ENCODE measurements at places on chromosomes 5 and 9. TPM values are rescaled to one million over a fixed set of nuclear protein-coding genes. Genes with fewer than 3 reads are reported as not detected.

The EIF4EBP3 gene
- 10.3 TPM for total RNA-seq

The PCDHGA3 gene
- 0.16 TPM for total RNA-seq

The BARHL1 gene
- not detected for total RNA-seq

The GRM6 gene
- not detected for total RNA-seq

The IL5 gene
- total RNA-seq: not detected

GRCh38 chr5:33824516-33825195, 67.1 kb downstream of the ADAMTS12 start:
- DNase-seq: no peak

DNA sequence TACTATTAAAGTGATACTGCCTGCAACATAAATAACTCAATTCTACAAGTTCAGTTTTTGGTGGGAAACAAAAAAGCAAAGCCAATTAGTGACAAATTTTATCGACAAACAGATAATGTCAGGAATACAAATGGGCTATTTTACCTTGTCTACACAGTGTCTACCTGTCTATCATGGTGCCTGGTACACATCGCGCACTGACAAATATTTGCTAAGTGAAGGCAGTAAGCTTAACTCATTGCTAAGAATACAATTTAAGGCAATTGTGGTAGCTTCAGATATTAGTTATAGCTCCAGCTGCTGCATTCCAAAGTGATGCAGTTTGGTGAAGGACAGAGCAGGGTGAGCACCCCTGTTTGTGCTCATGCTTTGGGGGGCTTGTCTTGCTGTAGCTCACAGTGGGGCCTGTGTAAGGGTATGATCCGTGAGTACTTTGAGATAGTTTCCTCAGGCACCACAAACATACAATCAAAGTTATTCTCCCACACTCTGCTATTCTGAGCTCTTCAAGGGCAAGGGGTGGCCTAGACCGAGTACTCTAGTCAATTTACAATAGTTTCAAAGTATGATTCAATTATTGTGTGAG, 24.7 kb downstream of the ELL2 start:
- DNase-seq: no peak

GRCh38 chr5:149757197-149757947, 27.3 kb downstream of the PPARGC1B start:
- no peak for DNase-seq

- DNase-seq: no peak
Observed at GRCh38 chr9:93189369-93190132, 5.6 kb downstream of the WNK2 start.

GRCh38 chr5:180950291-180950949, 38.2 kb upstream of the BTNL3 start:
- DNase-seq: no peak

GRCh38 chr9:22373636-22374035, 73.0 kb upstream of the DMRTA1 start:
- no peak for DNase-seq

GRCh38 chr9:136596217-136596616, 50.4 kb upstream of the NOTCH1 start:
- DNase-seq: no peak

DNA sequence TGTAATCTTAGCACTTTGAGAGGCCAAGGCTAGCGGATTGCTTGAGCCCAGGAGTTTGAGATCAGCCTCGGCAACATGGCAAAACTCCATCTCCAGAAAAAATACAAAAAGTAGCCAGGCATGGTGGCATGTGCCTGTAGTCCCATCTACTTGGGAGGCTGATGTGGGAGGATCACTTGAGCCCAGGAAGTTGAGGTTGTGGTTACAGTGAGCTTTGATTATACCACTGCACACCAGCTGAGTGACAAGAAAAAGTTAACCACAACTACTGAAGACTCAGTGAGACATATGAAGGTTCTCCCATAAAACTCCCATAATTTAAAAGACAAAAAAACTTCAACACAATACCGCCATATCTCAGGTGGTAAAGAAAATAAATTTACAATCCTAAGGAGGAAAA, 98.0 kb downstream of the NR6A1 start:
- DNase-seq: no peak

- DNase-seq: peak; percentile 25
Observed at GRCh38 chr5:151758141-151758429, 346 bp downstream of the ATOX1 start.

GRCh38 chr9:69421908-69422801, 97.1 kb downstream of the ENTREP1 start:
- peak; percentile 55 for DNase-seq

DNA sequence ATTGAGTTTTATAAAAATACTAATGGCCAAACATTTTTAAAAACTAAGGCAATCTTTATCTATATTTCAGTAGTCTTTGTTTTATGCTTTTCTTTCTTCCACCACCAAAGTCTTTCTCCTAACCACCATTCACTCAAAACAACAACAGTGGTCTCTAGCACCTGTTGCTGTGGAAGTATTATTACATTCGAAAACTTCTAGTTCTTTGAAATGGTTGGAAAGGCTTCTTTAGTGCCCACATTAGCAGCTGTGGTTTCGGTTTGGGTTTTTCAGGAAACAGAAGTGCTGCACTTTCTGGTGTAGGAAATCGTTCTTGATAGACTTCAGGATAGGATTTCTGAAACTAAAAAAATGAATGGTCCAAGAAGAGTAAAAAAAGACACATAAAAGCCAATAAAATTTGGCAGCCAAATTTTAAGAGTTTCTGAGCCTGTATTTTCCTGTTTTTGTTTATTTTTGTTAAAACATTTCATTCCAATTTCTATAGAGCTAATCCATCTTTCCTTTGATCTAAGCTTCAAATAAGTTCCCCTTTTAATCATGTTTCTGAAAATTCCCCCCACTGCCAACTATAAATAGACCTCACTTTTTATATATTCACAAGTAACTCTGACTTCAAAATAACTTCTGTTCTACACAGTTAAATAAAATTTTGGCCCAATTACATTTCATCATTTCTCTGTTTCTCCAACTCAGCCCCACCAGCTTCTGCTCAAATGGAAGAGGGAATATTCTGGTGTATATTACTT, 102.2 kb downstream of the DEPDC1B start:
- no peak for DNase-seq
